ENCODE measurements at places on chromosomes 6 and 20. TPM values are rescaled to one million over a fixed set of nuclear protein-coding genes. Genes with fewer than 3 reads are reported as not detected.

- no peak for DNase-seq
Measured at GRCh38 chr6:144714021-144714712, 429.0 kb downstream of the UTRN start.

DNA sequence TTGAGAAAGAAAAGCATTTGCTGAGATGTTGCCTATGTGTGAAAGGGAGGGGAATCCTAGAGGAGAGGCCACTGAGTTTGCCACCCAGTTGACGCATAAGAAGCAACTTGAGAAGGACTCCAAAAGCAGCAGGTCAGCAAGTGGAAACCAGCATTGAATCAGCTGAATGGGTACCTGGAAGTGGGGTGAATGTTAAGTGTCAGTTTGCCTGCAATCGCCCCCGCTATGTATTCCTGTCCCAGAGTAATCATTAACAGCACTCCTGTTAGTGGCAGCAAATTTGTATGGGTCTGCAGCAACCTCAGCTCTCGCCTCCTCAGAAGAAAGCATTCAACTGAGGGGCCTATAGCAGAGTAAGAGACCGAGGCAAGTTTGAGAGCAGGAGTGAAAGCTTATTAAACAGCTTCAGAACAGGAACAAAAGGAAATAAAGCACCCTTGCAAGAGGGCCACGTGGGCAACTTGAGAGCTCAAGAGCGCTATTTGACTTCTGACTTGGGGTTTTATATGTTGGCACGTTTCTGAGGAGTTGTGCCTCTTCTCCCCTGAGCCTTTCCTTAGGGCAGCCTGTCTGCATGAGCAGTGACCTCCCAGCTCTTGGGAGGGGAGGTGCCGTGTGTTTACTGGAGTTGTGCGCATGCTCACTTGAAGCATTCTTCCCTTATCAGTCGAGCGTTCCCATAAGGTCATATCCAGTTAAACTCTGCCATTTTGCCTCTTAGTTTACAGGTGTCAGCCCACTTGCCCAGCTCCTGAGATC is 122.6 kb upstream of the PHACTR1 start:
- peak; percentile 56 for DNase-seq

DNA sequence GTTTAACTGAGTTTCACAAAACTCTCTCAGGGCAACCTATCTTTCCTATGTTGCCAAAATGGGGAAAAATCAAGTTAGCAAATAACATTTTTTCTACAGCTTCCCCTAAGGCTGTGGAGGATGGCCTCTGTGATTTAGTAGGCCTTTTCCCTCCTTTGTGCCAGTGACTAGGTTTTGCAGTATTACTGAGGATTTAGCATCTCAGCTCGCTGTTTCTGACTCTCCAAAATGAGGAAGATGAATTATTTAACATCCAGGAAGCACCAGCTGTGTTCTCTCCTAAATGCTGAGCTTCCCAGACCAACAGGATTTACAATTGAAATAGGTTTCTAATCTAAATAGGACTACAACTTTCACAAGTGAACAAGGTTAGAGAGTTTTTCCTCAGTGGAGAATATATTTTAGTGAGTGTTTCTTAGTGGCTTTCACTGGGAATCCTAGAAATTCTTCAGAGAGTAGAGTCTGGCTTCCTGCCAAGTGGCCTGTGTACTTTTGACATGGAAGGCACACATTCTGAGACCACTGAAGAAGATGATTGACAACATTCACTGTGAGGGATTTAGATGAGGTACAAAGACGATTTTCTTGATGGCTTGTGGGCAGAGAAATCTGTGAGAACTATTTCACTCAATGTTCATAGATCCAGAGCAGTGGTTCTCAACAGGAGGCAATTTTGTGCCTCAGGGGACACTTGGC is 62.4 kb downstream of the PTCHD4 start:
- DNase-seq, result no peak

The HLA-DRA gene
- 428 TPM for polyA plus RNA-seq

- no peak for DNase-seq
Measured at GRCh38 chr6:45537539-45537938, 159.8 kb upstream of the SUPT3H start.

The CST7 gene
- 4.9 TPM for polyA plus RNA-seq

- DNase-seq, result no peak
Measured at GRCh38 chr6:51640021-51640420, 447.4 kb downstream of the PKHD1 start.

DNA sequence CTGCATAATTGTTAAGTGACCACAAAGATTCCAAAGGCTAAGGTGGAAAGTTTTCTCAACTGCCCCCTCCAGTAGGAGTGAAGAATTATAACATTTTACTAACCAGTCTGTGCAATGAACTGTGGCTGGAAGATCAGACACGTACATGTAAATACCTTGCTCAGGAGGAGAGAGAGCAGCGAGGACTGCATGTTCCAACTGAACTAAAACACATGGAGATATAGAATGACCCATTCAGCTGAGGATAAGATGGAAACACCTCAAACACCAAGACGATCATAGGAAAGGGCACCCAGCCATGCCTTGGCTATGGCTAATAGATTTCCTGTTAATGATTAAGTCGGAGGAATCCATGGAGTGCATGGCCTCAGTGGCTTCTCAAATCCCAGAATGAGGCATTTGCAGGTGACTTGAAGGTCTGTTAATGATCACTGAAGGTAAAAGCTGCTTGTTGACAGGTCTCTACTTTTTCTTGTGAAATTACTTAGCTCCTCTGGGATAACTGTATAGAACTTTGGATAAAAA is 875.6 kb downstream of the TFAP2A start:
- no peak for DNase-seq

The MCCD1 gene
- not detected for polyA plus RNA-seq

DNA sequence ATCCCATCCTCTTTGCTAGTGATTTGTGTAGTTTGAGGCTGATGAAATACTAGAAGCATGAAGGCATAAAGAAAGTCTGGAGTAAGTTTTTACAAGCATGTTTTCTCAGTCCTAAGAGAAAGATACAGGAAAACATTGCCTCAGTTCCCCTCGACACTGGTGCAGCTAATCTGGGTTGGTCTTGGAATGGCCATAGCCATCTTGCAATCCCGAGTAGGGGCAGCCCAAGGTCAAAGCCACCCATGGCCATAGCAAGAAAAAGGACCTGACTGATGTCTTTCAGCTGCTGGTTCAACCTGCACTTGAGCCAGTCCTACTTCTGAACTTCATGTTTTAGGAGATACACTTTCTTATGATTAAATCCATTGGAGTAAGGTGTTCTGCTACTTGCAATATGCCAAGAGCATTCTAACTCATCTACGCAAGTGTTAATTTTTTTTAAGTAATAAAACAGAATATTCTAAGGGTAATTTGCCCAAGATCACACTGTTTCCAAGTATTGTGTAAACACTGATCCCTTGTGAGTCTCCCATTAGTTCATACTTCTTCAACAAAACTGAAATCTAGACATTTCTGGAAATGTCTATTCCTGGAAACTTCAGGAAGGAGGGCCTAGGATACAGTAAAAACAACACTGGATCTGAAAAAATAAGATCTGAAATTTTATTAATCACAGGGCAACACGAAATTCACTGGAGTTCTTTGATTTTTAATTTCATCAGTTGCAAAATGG is 108.9 kb downstream of the MAP3K5 start:
- no peak for DNase-seq

- DNase-seq, result no peak
Measured at GRCh38 chr6:163346497-163346961, 68.0 kb upstream of the QKI start.

GRCh38 chr20:32634041-32634805 is 39.5 kb downstream of the C20orf203 start:
- no peak for DNase-seq

The HDGFL1 gene
- not detected for polyA plus RNA-seq

DNA sequence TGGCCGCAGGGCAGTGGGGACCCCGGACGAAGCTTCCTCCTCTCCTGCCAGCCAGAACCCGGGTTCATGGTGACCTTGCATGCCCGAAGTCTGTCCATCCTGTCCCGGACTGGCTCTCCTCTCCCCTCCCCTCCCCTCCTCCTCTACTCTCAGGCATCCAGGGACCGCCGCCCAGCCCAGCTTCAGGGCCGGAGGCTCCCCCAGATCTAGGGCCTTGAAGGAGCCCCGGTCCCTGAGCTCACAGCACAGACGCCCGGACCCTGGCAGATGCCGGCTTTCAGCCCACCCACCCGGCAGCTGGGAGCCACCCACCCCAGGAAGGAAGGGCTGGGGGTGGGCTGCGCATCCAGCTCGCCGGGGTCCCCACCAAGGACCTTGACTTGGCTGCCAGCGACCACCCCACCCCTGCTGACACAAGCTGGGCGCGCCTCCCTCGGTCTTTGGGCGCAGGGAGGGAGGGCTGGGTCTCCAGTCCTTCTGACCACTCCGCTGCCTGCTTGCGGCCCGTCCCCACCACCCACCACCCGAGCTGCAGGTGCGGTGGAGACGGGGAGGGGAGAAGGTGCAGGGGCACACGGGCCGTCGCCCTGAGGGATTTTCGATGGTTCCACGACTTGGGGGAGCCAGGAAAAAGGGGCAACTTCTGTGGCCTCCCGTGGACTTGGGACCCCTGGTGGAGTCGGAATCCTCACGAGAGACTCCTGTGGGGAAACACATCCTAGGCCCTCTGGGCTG is 5.8 kb upstream of the ABHD16B start:
- no peak for DNase-seq

GRCh38 chr6:11345536-11345935 is 113.1 kb upstream of the NEDD9 start:
- DNase-seq, result peak; percentile 42

GRCh38 chr6:33983109-33983716 is 162.7 kb downstream of the GRM4 start:
- DNase-seq, result peak; percentile 42

GRCh38 chr6:155854787-155855186 is 399.1 kb upstream of the NOX3 start:
- no peak for DNase-seq

DNA sequence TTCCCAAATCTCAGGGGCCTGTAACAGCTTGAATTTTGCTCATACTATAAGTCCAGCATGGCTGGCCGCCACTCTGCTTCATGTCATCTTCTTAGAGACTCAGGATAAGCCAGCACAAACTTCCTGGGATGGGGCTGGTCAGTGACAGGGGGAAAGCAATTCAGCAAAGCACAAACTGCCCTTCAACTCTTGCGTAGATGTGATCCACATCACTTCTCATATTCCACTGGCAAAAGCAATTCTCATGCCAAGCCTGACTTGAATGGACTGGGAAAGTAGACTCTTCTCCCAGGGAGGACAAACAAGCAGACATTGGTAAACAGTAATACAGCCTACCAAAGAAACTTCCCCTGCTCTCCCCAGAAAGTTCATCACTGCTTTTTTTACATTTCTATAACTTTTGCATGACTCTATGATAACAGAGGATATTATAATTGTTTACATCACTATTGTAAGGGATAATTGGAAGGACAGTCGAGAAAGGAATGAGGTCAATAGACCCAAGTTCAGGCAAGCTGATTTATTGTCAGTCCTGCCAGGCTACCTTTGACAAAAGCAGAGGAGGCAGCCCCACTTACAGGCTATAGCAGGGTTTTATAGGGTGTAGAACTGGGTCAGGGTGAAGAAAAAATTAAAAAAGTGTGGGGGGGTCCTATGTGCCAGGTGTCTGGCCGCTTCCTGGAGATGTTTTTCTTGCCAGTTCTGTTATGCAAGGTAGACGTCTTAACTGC is 37.4 kb downstream of the RBM24 start:
- DNase-seq, result no peak

The FAM83C gene
- not detected for polyA plus RNA-seq

GRCh38 chr6:100255701-100256100 is 209.0 kb downstream of the SIM1 start:
- DNase-seq, result no peak

DNA sequence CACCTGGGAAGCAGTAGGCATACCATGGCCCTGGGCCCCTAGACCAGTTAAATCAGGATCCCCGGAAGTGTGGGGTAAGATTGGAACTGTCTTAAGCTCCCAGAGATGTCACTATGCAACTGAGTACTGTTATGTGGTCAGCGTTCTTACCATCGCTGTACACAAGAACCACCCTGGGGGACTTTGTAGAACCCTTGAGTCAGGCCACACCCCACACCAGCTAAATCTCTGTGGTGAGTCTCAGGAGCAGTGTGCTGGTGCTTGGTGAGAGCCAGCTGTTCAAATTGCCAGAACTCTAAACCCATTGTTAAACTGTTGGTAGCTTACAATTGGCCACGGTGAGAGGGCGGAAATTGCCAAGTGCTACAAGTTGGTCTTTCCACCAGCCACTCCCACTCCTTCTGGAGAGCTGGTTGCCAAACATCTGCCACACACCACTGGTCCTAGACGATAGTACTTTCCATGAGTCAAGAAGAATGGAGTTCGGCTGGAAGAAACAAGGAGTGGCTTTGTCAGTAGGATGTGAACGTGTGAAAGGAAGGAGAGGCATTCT is 80.5 kb upstream of the SYNDIG1 start:
- no peak for DNase-seq

DNA sequence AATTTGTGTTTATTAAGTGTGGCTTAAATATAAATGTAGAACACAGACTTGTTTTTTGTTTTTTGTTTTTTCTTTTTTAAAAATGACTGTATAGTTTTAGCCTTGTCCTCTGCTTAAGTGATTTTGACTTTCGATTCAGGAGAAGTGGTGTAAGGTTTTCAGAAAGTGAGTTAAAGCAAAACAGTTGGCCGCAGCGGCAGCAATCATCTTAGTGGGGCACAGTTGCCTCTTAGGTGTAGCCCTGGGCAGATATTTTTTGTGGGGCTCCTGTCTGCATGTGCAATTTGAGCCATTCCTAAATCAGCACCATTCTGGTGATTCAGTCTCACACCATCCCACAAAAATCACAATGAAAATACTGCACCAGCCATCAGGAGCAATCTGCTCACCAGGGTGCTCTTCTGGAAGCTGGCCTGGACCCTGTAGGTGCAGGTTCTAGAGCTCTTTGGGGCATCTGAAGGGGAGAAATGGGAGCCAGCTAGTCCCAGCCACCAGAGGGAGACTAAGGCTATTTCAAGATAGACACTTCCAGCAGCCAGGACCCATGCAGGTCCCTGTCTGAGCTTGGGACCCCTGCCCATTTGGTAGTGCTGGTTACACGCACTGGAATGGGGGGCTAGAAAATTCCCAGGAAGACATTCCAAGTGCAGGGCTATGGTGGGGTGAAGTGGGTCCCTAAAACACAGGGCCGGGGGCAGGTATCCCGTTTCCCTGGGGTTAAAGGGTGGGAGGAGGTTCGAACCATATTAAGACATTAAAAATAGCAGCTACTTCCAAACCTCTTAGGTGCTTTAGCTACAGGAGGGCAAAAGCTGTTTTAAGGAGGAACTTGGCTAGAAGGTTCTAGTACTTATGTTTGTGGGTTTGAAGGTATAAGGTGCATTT is 156.6 kb downstream of the NFATC2 start:
- DNase-seq, result no peak

The ARMC2 gene
- 0.22 TPM for polyA plus RNA-seq

- DNase-seq, result peak; percentile 14
Measured at GRCh38 chr6:132084811-132085509, 133.8 kb upstream of the CCN2 start.

DNA sequence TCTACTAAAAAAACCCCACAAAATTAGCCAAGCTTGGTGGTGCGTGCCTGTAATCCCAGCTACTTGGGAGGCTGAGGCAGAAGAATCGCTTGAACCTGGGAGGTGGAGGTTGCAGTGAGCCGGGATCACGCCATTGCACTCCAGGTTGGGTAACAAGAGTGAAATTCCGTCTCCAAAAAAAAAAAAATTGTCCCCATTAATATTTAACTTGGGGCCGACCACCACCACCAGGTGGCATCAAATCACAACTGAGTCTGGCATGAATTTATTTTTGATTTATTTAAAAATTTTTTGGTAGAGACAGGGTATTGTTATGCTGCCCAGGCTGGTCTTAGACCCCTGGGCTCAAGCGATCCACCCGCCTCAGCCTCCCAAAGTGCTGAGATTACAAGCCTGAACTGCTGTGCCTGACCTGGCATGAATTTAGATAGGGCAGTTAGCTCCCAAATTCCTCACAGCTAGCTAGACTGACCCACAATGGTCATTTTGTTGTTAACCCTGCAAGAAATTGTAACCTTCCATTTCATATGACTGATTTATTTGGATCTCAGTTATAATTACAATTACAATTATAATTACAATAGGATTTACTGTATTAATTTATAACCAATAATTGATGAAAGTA is 17.1 kb upstream of the BEND3 start:
- peak; percentile 38 for DNase-seq

Measured in small intestine (tissue), 16 donors.